ENCODE measurements at places on chromosomes 1 and 21. TPM values are rescaled to one million over a fixed set of nuclear protein-coding genes. Genes with fewer than 3 reads are reported as not detected.

DNA sequence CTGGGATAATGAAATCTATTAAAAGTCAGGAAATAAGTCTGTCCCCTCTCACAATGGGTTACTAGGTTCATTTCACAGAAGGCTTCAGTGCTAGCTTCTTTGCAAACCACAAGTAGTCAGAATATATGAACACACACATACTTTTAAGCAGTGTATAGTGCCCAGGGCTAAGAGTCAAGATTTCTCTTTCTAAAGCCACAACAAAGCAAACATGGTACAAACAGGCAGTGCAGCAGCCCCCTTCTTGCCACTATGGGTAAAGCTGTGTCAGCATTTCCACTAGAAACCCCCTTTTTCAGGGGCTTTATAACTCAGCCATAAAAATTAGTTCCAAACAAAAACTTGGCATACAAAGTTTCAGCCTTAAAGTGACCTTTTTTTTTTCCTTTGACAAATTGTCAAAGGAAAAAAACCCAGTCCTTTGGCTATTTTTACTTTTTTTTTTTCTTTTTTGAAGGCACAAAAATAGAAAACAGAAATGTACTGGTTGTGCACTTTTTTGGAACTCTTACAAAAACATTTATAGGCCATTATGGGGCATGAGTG lies 315.4 kb downstream of the LMO4 start:
- H3K27me3 ChIP-seq: no peaks in the 10 kb centered on the region
- H3K27ac ChIP-seq: peak overlapping the region; percentile 2

Gene TNFRSF18
- 0.22 TPM for total RNA-seq

- H3K27ac ChIP-seq: no peak overlapping the region
- no peaks in the 10 kb centered on the region for H3K36me3 ChIP-seq
- no peaks in the 10 kb centered on the region for H3K27me3 ChIP-seq
- peaks cover 17% of the 10 kb centered on the region for H3K4me1 ChIP-seq
Measured at GRCh38 chr1:164630626-164631396, 71.8 kb downstream of the PBX1 start.

Gene SH2D5
- total RNA-seq: 4.0 TPM

DNA sequence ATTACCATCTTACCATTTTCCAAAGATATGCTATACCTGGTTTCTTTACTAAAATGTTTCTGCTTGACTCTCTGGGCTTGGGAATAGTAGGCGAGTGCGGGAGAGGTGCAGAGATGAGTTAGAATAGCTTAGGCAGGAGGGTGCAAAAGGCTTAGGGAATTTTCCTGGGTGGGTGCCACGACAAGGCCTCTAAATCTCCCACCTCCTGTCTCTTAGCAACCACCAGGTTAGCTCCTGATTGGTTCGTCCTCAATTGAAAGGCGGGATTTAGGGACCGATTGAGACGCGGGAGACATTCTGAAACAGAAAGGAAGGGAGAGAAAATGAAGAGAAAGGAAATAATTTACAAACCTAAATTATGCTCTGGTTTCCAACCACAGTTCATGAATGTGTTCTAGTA lies 3.1 kb downstream of the ACKR1 start:
- H3K4me1 ChIP-seq: peaks cover 15% of the 10 kb centered on the region
- H3K27me3 ChIP-seq: no peaks in the 10 kb centered on the region
- DNase-seq: peak; percentile 73

GRCh38 chr1:113999799-114000198 lies 20.5 kb downstream of the OLFML3 start:
- H3K36me3 ChIP-seq: no peaks in the 10 kb centered on the region
- H3K4me3 ChIP-seq: no peak overlapping the region
- H3K27ac ChIP-seq: no peak overlapping the region
- peaks cover 24% of the 10 kb centered on the region for H3K4me1 ChIP-seq
- DNase-seq: no peak
- no peaks in the 10 kb centered on the region for H3K27me3 ChIP-seq

Gene DISP3
- 7.4 TPM for total RNA-seq

Gene ZFP69B
- total RNA-seq: 10.7 TPM

- no peak overlapping the region for H3K4me3 ChIP-seq
- H3K27ac ChIP-seq: peak overlapping the region; percentile 40
Measured at GRCh38 chr21:46021978-46022544, 40.5 kb downstream of the COL6A1 start.

DNA sequence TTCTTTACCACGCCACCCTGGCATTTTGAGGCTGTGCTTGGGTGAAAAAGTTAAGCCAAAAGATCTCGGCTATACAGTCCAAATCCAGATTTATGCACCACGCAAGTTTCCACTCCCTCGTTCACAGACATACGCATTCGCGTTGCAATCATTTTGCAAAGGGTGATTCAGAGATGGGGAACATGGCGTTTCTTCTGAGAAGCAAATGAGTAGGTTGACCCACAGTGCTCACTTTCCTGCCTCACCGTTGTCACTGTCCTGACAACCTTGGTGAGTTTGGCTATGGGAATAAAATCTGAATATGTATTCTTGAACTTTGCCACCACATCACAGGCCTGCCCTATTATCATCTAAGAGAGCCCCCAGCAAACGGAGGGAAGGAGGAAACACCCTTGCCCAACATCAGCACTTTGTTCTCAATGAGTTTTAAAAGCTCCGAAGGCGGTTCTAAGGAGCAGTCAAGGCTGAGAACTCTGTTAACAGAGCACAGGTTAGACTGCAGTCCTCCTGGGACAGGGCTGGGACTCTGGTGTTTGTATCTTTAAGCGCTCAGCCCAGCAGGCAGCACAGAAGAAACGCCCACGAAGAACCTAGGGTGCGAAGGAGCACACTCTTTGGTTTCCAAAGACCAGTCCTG lies 86.4 kb downstream of the RUNX1 start:
- DNase-seq: no peak
- H3K4me3 ChIP-seq: no peak overlapping the region
- H3K4me1 ChIP-seq: no peaks in the 10 kb centered on the region
- H3K27ac ChIP-seq: no peak overlapping the region
- H3K36me3 ChIP-seq: no peaks in the 10 kb centered on the region
- no peaks in the 10 kb centered on the region for H3K27me3 ChIP-seq

DNA sequence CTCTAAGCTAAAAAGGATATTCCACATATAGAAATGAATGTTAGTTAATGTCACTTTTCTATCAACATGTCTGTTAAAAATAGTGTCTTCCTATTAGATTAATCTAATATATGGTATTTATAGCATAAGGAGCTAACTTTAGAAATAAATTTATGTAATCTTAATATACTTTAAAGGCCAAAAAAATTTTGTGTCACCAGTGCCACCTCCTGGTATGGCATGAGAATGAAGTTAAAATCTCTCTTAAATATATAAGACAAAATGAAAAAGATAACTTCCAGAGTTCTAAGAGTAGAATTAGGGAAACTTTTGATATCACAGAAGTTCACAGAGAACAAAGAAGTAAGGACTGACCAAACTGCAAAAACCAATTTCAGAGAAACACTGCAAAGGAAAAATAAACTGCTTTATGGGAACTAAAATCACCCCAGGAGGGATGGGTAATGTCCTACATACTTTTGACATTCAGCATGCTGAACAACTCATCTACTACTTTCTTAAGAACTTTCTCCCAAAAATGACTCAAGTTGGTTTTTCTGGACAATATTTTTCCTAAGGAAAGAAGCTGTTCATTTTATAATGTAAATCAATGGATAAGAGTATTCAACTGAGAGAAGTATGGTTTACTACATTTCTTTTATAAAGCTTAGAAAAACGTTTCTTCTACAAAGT lies 82.8 kb downstream of the TRIM33 start:
- DNase-seq: peak; percentile 40

- H3K4me3 ChIP-seq: peak overlapping the region; percentile 72
- DNase-seq: peak; percentile 74
- peak overlapping the region; percentile 77 for H3K27ac ChIP-seq
- no peaks in the 10 kb centered on the region for H3K36me3 ChIP-seq
- H3K4me1 ChIP-seq: peaks cover 10% of the 10 kb centered on the region
Measured at GRCh38 chr1:108560189-108560873, 431 bp downstream of the EEIG2 start.

Gene MTR
- total RNA-seq: 41.7 TPM

- no peak for DNase-seq
- H3K4me3 ChIP-seq: no peak overlapping the region
- H3K4me1 ChIP-seq: peaks cover 50% of the 10 kb centered on the region
- H3K27ac ChIP-seq: no peak overlapping the region
Measured at GRCh38 chr1:909861-910310, 13.8 kb upstream of the SAMD11 start.

GRCh38 chr1:67880056-67880601 lies 46.9 kb upstream of the GNG12 start:
- DNase-seq: no peak
- no peaks in the 10 kb centered on the region for H3K36me3 ChIP-seq
- H3K4me3 ChIP-seq: no peak overlapping the region
- H3K4me1 ChIP-seq: no peaks in the 10 kb centered on the region
- H3K27ac ChIP-seq: no peak overlapping the region

Gene FCER1G
- 18.5 TPM for total RNA-seq

Data from spinal cord (tissue), 10 donors.